ENCODE measurements at places on chromosomes 11 and 22.

GRCh38 chr22:23120415-23120899 lies 21.3 kb downstream of the RSPH14 start:
- DNase-seq: no peak

GRCh38 chr11:33741806-33742205 lies 5.6 kb upstream of the CD59 start:
- no peak for DNase-seq

DNA sequence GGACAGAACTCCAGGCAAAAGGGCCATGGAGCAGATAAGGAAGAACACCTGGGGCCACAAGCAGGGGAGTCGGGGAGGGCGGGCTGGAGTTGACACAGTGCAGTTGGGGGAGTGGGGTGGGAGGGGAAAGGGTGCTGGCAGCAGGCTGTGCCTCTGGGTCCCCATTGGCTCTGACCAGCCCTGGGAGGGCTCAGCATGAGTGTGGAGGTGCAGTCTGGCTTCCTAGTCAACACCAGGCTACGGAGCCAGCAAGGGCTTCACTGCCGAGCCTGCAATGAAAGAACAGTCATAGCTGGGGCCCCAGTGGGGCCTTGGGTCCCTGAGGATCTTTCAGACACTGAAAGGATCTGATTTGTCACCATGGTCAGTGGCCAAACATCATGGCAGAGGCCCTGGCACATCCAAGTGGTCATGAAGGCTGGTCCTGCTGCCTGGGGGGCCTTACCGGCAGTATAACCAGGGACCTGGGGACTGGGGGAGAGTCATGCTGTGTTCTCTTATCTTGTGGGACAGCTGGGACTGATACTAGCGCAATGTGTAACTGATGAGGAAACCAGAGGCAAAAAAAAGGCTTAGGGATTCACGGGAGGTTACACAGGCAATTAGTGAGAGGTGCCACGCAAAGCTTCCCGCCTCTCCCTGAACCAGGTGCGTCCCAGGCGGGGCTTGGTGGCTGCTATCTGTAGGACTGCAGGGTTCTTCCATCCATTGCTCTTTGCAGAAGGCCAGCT lies 11.6 kb downstream of the SLC37A2 start:
- no peak for DNase-seq

DNA sequence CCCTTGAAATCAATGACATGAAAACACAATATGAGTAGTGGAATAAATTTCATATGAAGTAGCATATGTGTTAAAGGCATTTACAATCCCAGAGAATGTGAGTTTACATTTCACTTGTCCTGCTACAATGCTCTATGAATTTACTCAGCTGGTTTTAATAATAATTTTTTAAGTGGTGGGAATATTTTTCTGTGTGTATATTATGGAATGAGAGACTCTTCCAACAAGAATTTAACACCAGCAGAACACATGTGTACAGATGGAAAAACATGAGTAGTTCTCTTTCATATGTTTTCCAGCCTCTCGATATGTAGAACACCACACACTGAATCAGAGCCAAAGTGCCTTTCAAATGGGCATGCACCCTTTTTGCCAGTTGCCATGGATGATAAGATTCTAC lies 170.4 kb downstream of the MAML2 start:
- DNase-seq: no peak

- DNase-seq: no peak
Measured at GRCh38 chr22:40605761-40606160, 30.8 kb downstream of the MRTFA start.

DNA sequence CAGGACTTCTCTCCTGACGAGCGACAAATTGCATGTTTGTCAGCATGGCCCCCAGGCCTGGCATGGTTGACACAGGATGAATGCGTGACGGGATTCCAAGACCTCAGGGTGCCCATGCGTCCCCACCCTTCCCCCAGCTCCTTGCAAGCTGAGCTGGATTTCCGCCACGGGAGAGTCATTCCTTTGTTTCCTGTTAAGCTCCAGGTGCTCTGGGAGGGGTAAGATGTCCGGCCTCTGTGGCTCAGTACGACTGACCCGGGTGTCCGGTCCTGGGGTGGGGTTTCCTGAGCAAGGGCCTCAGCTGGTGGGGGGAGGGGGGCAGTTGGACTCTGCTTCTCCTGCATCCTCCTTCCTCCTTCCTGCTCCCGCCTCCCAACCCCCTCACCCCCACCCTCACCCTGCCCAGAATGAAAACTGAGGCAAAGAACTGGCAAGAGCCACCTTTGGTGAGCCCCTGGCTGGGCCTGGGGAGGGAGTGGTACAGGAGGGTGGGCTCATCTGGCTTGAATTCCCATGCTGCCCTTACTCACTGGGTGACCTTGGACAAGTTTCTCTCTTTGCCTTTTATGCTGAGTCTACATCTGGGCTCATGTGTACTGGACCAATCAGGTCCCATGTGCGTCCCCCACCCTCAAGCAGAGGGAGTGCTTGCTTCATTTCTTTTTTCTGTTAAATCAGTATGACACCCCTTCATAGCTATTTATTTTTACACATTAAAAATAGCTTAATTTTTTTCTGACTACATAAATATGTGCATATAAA lies 2.5 kb downstream of the CDC42EP2 start:
- DNase-seq: peak; percentile 32

GRCh38 chr11:114610984-114611944 lies 15.7 kb upstream of the NXPE4 start:
- no peak for DNase-seq

GRCh38 chr22:26849575-26849974 lies 192.2 kb downstream of the MIAT start:
- DNase-seq: no peak

DNA sequence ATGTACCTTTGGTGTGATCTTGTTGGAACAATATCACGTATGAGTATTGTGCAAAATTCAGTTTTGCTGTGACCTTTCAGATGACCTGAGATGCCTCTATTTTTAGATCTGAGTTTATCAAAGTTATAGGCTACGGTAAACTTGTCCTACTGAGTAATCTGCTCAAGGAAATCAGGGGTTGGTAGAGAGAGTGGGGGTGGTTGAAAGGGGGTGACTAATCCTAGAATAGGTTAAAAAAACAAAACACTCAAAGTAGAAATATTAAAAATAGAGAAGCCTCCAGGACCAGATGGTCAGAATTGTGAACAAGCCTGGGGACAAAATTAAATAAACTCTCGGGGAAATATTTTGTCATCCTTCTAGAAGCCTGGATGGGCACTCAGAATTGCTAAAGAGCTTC lies 59.9 kb upstream of the C11orf87 start:
- DNase-seq: no peak

GRCh38 chr11:60775420-60775961 lies 9.6 kb upstream of the MS4A10 start:
- DNase-seq: peak; percentile 90

GRCh38 chr11:122734848-122735496 lies 79.5 kb downstream of the UBASH3B start:
- no peak for DNase-seq

- DNase-seq: no peak
Measured at GRCh38 chr11:33884601-33885000, 7.3 kb downstream of the LMO2 start.

GRCh38 chr11:47020793-47021526 lies 84.4 kb downstream of the CSTPP1 start:
- DNase-seq: peak; percentile 12

DNA sequence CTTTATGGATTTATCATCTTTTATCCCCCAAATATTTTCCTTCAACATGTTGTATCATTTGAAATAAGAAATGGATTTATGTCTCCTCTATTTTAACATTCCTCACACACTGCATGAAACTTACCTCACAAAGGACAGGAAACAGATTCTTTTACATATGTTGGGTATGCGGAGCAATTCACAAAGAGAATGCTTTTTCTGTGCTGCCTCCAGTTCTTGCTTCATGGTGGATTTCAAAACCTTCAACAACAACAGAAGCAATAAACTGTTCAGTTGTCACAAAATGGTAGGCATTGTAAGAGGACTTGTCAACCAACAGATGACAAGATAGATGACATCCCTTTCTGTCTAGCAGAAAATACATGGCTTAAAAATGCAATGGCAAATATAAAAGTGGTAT lies 36.5 kb upstream of the SLC22A24 start:
- DNase-seq: no peak

- DNase-seq: peak; percentile 28
Measured at GRCh38 chr11:118524757-118525470, 2.4 kb upstream of the TTC36 start.

DNA sequence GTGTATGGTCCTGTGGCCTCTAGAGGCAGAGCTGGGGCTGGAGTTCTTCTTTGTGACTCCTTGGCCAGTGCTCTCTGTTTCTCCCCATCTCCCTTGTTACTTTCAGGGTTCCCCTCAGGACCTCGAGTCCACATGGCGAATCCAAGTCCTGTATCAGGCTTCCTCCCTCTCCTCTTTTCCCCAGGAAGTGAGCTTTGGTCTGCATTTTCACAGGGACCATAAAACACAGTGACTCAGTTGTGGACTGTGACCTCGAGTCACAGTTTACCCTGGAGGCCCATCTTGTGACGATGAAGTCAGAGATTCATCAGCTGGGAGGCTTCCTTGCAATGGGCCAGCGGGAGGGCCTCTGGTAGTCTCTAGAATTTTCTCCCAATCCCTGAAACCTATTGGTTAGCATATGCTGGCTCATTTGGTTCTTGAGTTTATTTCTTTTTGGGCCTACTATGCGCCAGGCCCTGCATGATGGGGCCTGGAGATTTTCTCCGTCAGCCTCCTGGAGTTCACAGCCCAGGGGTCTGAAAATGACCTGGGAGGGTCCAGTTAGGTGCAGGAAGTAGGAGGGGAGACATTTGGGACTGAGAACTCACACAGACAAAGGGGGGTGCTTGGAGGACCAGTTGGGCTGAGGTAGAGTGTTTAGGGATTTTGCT lies 100.8 kb downstream of the KIAA1671 start:
- no peak for DNase-seq

- peak; percentile 51 for DNase-seq
Measured at GRCh38 chr11:118924591-118925585, 838 bp downstream of the BCL9L start.

- peak; percentile 49 for DNase-seq
Measured at GRCh38 chr11:120336641-120337354, 585 bp downstream of the ARHGEF12 start.

GRCh38 chr11:13137844-13138301 lies 128.8 kb downstream of the RASSF10 start:
- DNase-seq: no peak

GRCh38 chr11:123103326-123103980 lies 41.5 kb upstream of the HSPA8 start:
- DNase-seq: peak; percentile 94

DNA sequence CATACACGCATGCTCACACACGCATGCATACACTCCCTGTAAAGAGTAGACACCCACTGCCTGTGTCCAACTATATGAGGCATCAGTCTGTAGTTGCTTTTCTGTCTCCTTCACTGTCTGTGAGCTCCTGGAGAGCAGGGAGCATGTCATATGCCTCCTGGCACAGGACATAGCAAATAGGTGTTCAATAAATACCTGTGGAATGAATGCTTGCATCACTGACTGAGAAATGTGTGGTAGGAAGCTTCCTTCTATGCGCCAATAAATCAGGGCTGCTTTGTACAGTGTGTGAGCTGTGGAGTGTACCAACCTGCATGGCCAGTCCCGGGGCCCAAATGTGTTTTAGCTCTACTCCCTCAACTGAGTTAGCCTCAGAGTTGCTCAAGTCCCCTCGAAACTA lies 37.2 kb upstream of the NAV2 start:
- no peak for DNase-seq

DNA sequence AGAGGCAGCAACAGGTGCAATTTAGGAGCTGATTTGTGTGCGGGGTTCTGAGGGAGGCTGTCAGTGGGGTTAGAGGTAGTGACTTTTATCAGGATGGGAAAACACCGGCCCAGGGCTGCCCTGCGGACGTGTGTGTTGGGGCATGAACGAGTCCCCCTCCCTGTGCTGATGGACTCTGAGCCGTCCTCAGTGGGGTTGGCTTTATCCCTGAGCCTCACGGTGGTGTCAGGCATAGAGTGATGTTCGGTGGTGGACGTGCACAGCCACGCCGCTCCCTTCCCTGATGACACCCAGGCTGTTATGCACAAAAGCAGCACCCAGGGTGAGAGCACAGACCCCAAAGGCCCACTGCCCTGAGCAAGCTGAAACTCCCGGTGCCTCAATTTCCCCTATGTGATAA lies 809.1 kb downstream of the BRD1 start:
- DNase-seq: no peak

- peak; percentile 62 for DNase-seq
Measured at GRCh38 chr11:94504689-94505293, 7.5 kb upstream of the C11orf97 start.

DNA sequence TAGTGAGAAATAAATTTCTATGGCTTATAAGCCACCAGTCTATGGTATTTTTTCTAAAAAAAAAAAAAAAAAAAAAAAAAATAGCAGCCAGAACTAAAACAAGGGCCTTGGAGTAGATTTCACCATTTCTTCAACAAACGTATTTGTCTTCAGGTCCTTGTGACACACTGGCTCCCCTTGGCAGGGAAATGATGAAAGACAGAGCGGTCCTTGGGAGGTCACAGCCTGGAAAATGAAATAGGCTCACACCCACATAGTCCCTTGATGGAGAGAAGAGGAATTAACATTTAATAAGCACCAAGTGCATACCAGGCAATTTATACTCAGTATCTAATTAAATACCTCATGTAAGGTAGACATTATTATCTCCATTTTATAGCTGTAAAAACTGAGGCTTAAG lies 25.7 kb upstream of the ACER3 start:
- DNase-seq: no peak

DNA sequence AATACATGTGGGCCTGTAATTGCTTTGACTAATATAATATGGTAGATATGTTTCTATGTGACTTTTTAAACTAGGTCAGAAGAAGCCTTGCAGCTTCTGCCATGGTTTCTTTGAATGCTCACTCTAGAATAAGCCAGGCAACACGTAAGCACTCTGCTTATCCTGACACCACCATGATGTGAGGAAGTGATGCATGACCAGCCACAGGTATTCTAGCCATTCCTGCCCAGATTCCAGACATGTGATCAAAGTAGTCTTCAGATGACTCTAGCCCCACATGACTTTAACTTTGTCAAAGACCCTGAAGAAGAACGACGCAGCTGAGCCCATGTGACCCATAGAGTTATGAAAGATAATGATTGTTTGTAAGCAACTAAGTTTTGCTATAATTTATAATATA lies 276.1 kb upstream of the NCAM1 start:
- no peak for DNase-seq

- DNase-seq: no peak
Measured at GRCh38 chr11:42175203-42175602, 715.8 kb upstream of the LRRC4C start.

DNA sequence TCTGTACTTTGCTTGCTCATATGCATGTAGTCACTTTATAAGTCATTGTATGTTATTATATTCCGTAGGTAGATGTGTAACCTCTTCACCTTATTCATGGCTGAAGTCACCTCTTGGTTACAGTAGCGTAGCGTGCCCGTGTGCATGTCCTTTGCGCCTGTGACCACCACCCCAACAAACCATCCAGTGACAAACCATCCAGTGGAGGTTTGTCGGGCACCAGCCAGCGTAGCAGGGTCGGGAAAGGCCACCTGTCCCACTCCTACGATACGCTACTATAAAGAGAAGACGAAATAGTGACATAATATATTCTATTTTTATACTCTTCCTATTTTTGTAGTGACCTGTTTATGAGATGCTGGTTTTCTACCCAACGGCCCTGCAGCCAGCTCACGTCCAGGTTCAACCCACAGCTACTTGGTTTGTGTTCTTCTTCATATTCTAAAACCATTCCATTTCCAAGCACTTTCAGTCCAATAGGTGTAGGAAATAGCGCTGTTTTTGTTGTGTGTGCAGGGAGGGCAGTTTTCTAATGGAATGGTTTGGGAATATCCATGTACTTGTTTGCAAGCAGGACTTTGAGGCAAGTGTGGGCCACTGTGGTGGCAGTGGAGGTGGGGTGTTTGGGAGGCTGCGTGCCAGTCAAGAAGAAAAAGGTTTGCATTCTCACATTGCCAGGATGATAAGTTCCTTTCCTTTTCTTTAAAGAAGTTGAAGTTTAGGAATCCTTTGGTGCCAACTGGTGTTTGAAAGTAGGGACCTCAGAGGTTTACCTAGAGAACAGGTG lies 11.1 kb downstream of the CCND1 start:
- DNase-seq: no peak
